Activated naive CD4-positive, alpha-beta T cell treated with anti-CD3 and anti-CD28 coated beads, Interleukin-2, amount 50 U/mL, for 16 hours (primary cell): ENCODE measurements at places on chromosomes 1 and 21.
A peak's percentile ranks its signal among the peaks of the same experiment; 100 is the strongest.

GRCh38 chr21:34994766-34995631 is 54.1 kb downstream of the RUNX1 start:
- no peak for DNase-seq

DNA sequence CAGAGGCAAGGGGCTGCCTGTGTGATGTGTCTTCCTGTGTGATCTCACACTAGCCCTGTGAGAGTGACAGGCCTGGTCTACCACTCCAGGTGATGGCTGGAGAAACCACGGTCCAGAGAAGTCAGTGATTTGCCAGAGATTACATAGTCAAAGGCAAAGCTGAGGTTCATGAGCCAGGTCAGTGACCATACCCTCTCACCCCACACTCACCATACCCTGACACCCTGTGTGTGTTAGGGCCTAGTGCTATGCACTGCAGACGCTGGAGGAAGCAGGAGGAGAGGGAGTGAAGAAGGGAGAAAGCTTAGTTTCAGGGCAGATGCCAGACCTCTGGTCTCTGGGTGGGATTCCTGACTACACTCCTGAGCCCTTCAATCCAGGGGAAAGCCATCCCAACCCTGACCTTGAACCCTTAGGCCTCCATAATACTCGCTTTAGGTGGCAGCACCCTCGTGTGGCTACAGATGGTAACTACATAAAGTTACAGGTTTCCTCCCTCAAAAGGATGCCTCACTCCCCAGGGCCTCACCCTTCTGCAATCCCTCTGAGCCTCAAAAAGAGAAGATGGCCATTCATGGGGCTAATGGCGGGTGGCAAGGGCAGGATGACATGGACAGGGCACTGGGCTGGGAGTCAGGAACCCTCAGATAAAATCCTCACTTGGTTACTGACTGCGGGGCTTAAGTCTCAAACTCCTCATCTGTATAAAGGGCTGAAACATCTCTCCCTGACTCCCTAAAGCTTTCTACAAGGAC is 20.8 kb upstream of the SDC3 start:
- peak; percentile 51 for DNase-seq

GRCh38 chr21:29205988-29206387 is 75.5 kb downstream of the MAP3K7CL start:
- no peak for DNase-seq

DNA sequence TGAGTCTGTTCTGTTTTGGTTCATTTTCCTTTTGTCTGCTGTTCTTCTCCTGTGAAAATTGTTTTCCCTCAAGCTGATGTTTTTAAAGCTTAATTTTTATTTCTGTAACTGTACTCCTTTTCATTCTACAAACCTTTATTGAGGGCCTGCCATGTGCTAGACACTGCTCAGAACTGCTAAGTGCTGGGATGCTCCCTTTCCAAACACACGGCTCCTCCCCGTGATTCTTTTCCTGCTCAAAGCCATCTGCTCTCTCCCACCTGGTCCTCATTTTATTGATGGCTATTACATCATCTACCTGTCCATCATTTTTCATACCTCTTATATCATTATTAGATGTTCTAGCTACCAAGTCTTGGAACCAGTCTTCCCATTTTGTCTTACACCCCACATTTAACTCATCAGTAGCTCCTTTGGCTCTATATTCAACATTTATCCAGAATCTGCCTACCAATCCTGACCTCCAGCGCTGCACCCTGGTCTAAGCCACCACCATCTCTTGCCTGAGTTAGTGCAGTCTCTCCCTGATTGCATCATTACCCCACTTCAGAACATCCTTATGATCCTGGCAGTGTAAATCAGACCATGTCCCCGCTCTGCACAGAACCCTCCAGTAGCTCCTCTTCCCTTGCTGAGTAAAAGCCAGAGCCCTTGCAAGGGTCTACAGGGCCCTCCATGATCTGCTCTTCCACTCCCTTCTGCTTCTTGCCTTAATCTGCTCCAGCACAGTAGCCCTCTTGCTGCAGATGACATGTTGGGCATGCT is 118.1 kb downstream of the CACNA1E start:
- DNase-seq = no peak
